ENCODE measurements at places on chromosomes 4 and X. TPM values are rescaled to one million over a fixed set of nuclear protein-coding genes. Genes with fewer than 3 reads are reported as not detected.

DNA sequence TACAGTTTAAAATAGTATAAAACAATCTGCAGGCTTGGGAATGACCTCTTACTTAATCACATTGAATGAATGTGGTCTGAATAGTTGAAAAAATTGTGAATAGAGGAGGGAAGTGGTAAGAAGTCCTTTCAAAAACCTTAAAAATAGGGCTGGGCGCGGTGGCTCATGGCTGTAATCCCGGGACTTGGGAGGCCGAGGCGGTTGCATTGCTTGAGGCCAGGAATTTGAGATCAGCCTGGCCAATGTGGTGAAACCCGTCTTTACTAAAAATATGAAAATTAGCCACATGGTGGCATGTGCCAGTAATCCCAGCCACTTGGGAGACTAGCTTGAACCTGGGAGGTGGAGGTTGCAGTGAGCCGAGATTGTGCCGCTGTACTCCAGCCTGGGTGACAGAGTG, 36.5 kb downstream of the HERC3 start:
- DNase-seq = no peak

DNA sequence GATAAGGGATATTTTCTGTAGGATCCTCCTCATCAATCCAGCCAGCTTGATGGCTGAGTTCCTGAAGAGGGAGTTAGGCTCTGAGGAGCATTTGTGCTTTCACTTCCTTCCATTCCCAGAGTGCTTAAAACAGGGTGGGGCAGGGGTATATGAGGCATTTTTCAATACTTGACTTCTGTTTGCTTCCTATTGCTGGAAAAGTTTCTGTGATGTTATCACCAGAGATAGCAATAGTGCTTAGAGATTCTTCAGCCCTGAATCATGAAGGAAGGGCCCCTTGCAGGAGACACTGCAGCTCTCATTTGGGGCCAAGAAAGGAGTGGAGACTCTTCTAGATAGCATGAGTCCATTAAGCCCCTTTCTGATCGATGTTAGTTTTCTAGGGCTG, 166.7 kb upstream of the RPS6KA3 start:
- DNase-seq = no peak

DNA sequence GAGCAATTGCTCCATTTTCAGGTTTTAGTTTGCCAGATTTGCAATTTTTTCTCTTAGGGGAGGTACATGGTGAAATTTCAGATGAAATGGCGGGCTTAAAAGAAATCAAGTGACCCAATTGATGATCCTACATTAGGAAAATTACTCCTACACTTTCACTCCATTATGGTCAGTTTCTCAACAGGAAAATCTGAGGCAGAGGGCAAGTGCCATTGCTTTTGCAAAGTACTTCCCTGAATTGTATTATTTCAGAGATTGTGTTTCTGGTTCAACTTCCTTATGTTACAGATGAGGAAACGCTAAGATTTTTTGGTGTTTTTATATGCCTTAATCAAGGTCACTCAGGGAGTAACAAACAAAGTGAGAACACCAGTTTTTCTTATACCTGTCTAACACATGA, 302.2 kb downstream of the ARAP2 start:
- DNase-seq = no peak

DNA sequence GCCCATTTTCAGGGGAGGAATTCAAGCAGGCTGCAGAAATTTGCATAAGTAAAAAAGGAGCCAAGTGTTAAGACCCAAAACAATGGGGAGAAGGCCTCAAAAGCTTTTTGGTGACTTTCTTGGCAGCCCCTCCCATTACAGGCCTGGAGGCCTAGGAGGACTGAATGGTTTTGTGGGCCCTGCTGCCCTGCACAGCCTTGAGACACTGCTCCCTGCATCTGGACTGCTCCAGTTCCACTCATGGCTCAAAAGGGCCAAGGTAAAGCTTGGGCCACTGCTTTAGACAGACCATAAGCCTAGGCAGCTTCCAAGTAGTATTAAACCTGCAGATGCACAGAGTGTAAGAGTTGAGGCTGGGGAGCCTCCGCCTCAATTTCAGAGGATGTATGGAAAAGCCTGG, 501.6 kb downstream of the MID1IP1 start:
- no peak for DNase-seq

SORBS2 gene
- 44.5 TPM for total RNA-seq

Data from WTC11 (cell line).